Endothelial cell of umbilical vein (primary cell): ENCODE measurements at places on chromosomes 16 and 17. TPM values are rescaled to one million over a fixed set of nuclear protein-coding genes. Genes with fewer than 3 reads are reported as not detected.

DNA sequence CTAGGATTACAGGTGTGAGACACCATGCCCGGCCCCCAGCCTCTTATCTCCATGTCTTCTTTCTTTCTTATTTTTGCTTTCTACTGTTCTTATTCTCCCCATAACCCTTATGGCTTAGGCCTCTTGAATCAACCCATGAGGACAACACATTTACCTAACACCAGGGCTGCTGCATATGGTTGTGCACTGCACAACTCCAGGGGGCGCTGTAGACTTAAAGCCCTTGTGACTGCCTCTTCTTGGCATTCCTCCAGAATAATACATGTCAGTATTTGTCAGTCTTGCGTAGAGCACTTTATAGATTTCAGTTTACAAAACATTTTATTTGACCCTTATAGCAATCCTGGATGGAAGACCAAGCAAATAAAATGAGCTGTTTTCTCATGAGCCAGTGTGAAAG is 225.0 kb upstream of the SALL1 start:
- no peak overlapping the region for H3K4me3 ChIP-seq
- H3K36me3 ChIP-seq, result no peaks in the 10 kb centered on the region
- no peak overlapping the region for H3K27ac ChIP-seq
- DNase-seq, result no peak

GRCh38 chr16:84759061-84759460 is 59.3 kb downstream of the USP10 start:
- peak overlapping the region; percentile 22 for H3K27ac ChIP-seq
- peaks cover 10% of the 10 kb centered on the region for H3K36me3 ChIP-seq
- no peak overlapping the region for H3K4me3 ChIP-seq
- H3K27me3 ChIP-seq, result no peaks in the 10 kb centered on the region

DNA sequence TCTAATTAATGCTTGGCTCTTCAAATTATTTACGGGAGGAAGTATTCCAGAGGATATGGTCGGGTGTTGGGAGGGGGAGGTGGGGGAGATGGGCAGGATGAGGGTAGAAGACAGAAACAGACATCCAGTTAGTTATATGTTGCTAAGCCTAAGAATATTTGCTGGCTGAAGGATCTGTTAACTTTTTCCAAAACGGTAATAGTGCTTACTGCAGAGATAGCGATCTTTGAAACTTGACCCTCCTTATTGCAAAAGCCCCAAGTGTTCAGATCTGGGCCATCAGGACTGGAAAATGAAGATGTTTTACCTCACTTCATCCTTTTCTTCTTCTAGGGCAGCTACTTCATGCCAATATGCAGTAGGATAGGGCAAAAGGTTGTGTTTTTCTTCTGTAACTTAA is 27.0 kb upstream of the MMD start:
- no peak overlapping the region for H3K27ac ChIP-seq
- H3K27me3 ChIP-seq, result no peaks in the 10 kb centered on the region
- H3K4me3 ChIP-seq, result no peak overlapping the region
- H3K36me3 ChIP-seq, result no peaks in the 10 kb centered on the region

DNA sequence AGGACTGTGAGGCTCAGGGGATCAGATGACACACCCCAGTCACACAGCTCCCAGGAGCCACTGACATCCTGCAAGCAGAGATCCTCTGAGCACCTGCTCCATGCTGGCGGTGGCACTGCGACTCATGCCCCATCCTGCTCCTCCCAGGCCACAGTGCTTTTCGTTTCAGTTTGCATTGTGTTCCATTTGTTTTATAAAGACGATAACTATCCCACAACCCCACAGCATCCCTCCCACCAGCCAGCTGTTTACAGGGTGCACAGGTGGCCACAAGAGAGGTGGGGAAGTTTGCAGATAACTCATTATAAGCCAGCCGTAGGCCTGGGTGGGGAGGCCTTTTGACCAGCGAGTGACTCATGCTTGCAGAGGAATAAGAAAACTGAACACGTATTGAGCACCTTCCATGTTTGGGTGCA is 28.2 kb downstream of the BCO1 start:
- H3K27ac ChIP-seq, result no peak overlapping the region
- no peaks in the 10 kb centered on the region for H3K36me3 ChIP-seq
- H3K4me3 ChIP-seq, result no peak overlapping the region
- H3K27me3 ChIP-seq, result no peaks in the 10 kb centered on the region

DNA sequence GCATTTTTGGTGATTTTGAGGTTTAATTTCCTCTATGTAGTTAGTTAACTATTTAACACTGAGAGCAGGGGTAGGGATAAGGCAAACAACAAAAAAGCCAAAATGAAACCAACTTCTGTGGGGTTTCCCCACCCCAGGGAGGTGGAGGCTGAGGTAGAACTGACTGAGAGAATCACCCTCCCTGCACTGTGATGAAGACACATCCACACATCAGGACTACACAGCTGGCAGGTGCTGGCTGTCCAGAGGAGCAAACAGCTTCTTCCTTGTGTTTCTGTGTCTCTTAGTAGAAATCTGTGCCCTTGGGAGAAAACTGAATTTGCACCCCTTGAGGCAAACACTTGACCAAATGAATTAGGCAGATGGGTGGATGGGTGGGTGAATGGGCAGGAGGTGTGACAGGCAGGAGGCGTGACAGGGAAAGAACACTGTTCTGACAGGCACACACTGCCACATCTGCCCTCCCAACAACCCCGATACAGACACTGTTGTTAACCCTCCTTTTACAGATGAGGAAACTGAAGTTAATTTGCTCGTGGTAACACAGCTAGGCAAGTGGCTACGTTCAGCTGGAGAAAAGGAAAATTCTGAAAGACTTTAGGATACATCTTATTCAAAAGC is 62.9 kb upstream of the AMZ2 start:
- no peak overlapping the region for H3K4me3 ChIP-seq
- peaks cover 3% of the 10 kb centered on the region for H3K27me3 ChIP-seq
- no peak overlapping the region for H3K27ac ChIP-seq
- no peak for DNase-seq
- H3K36me3 ChIP-seq, result no peaks in the 10 kb centered on the region
- H3K4me1 ChIP-seq, result no peaks in the 10 kb centered on the region

- H3K27ac ChIP-seq, result no peak overlapping the region
- DNase-seq, result no peak
- H3K27me3 ChIP-seq, result no peaks in the 10 kb centered on the region
- no peak overlapping the region for H3K4me3 ChIP-seq
Measured at GRCh38 chr17:4247361-4247970, 16.3 kb downstream of the ANKFY1 start.

DNA sequence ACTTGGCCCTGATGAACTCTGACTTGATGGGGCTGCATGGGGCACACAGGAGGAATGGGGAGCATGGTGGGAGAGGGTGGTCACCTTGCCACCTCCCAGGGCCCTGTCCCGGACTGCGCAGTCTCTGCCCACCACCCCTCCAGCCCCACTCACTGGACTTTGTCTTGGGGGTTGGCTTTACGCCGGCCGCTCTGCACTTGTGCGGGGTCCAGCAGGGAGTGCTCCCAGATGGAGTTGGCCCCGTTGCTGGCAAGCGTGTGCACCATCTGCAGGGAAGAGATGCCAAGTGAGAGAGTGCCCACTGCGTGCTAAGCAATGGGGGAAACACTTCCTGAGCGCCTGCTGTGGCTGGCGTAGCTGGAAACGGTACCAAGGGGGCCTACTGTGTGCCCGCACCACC is 6.7 kb downstream of the GIT1 start:
- H3K27ac ChIP-seq, result no peak overlapping the region
- peaks cover 41% of the 10 kb centered on the region for H3K4me1 ChIP-seq
- peaks cover 18% of the 10 kb centered on the region for H3K36me3 ChIP-seq
- no peaks in the 10 kb centered on the region for H3K27me3 ChIP-seq

DNA sequence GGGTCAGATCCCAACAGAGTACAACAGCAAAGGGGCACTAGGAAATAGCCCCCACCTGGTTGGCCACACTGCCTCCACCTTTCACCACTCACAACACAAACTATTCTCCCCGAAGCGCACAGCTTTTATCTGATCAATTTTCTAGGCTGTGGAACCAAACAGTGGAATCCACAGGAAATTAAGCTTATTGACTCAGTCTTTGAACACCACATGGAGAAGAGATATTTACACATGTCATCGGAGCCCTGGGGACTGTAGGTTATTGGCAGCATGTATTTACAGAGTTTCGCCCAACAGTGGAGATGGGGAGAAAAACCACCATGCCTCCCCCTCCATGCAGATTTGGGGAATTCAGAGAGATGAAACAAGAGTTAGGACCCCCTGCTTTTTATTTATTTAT is 154.8 kb downstream of the XYLT1 start:
- no peak overlapping the region for H3K27ac ChIP-seq
- no peaks in the 10 kb centered on the region for H3K36me3 ChIP-seq
- no peak for DNase-seq
- no peaks in the 10 kb centered on the region for H3K4me1 ChIP-seq
- H3K27me3 ChIP-seq, result no peaks in the 10 kb centered on the region

- no peak for DNase-seq
- H3K4me1 ChIP-seq, result no peaks in the 10 kb centered on the region
- no peaks in the 10 kb centered on the region for H3K36me3 ChIP-seq
- H3K27ac ChIP-seq, result no peak overlapping the region
Measured at GRCh38 chr16:26567356-26567755, 499.4 kb upstream of the C16orf82 start.

DNA sequence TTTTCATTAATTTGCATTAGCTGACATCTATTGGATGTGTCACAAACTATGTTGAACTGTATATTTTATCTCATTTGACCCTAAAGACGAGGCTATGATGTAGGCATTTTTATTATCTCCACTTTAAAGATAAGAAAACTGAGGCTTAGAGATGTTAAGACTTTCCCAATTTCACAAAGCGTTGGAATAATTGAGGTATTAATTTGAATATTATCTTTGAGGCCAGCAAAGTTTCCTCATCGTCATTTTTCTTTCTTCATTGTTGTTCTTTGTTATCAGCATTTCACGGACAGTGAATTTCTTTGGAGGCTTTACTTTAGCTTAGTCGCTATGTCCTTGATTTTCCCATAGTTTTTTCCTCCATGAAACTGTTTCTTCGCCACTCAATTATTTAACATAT is 227.5 kb upstream of the MYOCD start:
- H3K4me3 ChIP-seq, result no peak overlapping the region
- H3K36me3 ChIP-seq, result no peaks in the 10 kb centered on the region
- DNase-seq, result no peak
- H3K27ac ChIP-seq, result no peak overlapping the region

DNA sequence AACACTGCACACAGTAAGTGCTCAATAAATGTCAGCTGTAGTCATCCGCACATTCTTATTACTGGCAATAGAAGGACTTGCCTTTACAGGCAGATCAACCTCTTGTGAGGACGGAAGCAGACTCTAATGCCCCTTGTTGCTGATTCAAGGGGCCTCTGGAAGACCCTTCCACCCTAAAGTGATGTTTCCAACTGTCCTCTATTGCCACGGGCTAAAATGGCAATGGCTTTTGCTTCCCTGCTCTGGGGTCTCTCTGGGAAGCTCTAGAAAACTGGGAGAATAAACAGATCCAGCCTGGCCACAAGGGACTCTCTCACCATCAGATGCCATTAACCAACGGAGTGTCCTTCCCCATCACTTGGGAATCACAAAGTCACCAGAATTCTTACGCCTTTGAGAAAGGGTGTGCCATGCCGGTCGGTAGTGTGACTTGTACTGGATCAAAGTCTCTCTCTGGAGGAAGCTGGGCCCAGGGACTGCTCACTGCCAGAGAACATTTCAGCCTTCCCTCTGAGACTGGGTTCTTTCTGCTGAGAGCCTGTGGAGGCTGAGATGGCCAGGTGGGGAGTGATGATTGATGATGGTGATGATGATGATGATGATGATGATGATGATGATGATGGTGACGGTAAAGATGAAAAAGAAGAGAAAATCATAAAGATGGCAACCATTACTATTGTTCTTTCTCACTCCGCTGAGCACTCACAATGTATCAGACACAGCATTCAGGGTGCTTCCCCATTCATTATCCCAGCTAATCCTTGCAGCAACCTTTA is 146.8 kb downstream of the CYLD start:
- H3K4me3 ChIP-seq, result no peak overlapping the region
- H3K27me3 ChIP-seq, result no peaks in the 10 kb centered on the region
- DNase-seq, result no peak
- no peak overlapping the region for H3K27ac ChIP-seq
- H3K36me3 ChIP-seq, result no peaks in the 10 kb centered on the region

DNA sequence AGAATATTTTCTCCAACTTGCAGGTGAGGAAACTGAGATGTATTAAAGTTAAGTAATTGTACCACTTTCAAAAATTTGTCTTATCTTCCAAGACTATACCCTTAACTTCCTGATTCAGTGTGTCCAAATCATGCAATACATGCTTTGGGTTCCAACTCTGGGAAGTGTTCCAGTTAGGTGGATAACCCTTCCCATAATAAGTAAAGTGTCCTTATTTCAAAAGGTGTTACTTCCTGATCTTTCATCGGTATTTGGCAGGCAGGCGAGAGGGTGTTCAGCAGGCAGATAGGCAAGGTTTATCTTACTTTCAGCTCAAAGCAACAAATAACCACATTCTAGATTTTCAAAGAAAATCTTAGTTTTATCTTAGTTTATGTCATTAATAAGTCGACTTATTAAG is 46.3 kb upstream of the ARHGAP44 start:
- no peaks in the 10 kb centered on the region for H3K27me3 ChIP-seq
- H3K27ac ChIP-seq, result no peak overlapping the region
- no peak overlapping the region for H3K4me3 ChIP-seq
- no peak for DNase-seq
- H3K36me3 ChIP-seq, result no peaks in the 10 kb centered on the region

DNA sequence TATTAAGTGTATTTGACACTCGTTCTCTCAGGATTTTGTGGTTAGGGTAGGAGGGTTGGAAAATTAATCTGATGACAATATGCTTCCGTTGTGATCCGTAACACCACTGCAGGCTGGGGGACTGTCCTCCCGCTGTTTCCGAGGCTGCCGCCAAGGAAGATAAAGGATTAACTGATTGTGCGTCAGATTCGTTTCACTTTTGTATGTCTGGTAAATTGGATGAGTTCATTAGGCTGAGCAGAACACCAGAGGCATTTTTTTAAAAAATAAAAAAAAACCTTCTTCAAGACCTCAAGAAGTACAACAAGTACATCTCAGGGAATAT is 486.7 kb upstream of the SALL1 start:
- no peaks in the 10 kb centered on the region for H3K27me3 ChIP-seq
- H3K4me3 ChIP-seq, result no peak overlapping the region
- no peak for DNase-seq

GRCh38 chr17:57104461-57105175 is 19.6 kb downstream of the AKAP1 start:
- H3K4me1 ChIP-seq, result no peaks in the 10 kb centered on the region
- H3K27ac ChIP-seq, result no peak overlapping the region
- H3K4me3 ChIP-seq, result no peak overlapping the region
- no peak for DNase-seq

The FLYWCH2 gene
- total RNA-seq, result 18.3 and 24.1 TPM in 2 replicates

The PIGS gene
- total RNA-seq, result 68.6 and 71.3 TPM in 2 replicates

The CA5A gene
- total RNA-seq, result not detected in 2 replicates

The NAGS gene
- 5.8 and 6.1 TPM in 2 replicates for total RNA-seq

The PRSS36 gene
- total RNA-seq, result not detected in 2 replicates

The TAOK2 gene
- total RNA-seq, result 112 and 114 TPM in 2 replicates

The MAZ gene
- total RNA-seq, result 311 TPM in 2 replicates

The KRT24 gene
- not detected in 2 replicates for total RNA-seq
